Prostate gland (tissue), 2 donors: ENCODE measurements at places on chromosomes 16 and 17.

DNA sequence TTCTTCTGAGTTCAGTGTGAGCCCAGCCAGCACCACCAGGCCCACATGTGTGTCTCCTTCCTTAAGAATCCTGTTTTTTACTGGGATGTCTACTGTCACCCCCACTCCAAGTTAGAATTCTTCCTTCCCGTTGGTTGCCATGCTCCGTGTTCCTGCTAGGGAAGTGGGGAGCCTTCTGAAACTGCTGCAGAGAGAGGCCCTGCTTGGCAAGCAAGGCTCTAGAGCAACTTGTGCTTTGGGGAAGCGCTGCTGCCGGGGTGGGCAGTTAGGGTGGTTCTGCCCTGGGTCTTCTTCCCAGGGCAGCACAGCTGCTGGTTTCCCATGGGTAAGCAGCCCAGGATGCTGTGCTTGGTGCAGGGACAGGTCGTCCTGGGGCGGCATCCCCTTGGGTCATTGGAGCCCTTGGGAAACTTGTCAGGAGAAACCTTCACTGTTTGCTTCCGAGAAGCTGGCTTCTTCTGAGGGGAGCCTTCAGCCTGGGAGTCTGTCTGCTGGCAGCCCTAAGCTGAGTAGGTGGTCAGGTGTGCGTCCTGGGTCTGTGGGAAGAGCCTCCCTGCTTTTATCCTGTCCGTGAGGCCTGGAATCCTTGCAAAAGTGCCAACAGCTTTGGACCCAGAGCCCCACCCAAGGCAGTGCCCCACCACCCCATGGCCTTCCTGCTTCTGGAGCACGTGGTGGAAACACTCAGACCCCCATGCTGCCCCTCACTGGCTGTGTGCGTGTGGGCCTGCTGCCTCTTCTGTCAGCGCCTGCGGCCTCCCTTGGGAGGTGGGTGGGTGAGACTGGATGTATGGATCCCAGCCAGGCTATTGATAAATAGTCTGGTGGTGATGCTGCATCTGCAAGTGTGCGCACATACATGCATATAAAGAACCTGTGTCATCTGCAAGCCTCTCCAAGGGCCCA, 71.8 kb downstream of the PLD6 start:
- no peak for DNase-seq

- DNase-seq: no peak
These were observed 36.2 kb downstream of the DGKE start for GRCh38 chr17:56870081-56870651.

DNA sequence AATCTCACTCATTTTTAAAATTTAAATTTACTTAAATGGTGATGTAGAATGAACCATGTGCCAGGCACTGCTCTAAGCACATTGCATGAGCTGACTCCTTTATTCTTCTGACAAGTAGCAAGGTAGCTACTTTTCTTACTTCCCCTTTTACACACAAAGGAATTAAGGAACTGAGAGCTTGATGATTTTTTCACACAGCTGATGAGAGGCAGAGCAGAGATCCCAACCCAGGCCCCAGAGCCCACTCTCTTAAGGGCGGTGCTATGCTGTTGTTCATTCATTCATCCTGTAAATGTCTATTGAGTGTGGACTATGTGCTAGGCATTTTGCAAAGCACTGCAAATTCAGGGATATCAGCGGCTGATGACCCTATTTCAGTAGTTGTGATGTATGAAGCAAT, 17.9 kb downstream of the SEC14L5 start:
- DNase-seq: no peak

DNA sequence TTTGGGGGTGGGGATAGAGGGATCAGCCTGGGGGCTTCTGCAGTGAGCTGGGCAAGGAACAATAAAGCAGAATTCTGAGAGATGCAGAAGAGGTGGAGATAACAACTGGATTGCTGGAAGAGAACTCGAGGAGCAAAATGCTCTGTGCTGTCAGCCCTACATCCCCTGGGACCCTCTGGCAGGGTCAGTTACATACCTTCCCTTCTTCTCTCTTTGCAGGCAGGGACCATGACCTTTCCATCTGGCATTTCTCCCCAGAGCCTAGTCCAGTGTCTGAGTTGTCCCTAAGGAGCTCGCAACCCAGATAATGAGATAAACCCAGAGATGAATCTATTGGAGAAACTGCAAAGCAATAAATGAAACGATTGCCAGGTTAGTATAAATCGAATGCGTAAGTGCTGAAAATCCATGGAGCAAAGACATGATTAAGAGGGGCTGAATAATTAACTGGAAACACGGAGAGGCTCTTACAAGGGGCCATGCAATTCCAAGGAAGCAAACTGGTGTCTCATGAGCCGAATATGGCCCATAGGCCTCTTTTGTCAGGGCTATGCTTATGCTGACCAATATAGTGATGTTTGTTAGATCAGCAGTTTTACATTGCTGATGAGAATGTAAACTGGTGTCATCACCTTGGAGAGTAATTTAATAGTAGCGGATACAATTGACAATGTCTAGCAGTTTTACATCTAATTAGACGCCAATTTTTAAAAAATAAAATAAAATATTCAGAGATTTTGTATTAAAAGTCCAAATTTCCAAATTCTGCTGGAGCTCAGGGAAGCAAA, 129.4 kb upstream of the IRX5 start:
- no peak for DNase-seq

DNA sequence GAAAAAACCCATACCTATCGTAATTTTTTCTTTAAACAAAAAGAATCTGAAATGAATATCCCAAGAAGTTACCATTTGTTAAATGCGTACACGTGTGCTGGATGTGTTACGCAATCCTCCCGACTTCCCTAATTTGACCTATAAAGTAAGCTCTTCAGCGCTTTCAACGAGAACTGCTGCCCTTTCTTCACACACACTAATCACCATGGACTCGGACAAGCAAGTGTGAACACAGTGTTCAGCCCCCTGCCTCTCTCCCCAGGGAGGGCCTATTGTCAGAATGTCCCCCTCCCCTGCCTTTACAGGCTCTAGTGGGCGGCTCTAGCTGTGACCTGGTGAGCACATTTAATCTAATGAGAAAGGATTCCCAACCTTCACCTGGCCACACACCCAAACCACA, 216.1 kb downstream of the CEP112 start:
- no peak for DNase-seq

- DNase-seq: no peak
These were observed 10.0 kb upstream of the GAA start for GRCh38 chr17:80091376-80091775.

GRCh38 chr16:28607116-28607623, 2.7 kb downstream of the SULT1A1 start:
- DNase-seq: no peak

GRCh38 chr17:28807925-28808634, 34.5 kb downstream of the FAM222B start:
- DNase-seq: peak; percentile 10

DNA sequence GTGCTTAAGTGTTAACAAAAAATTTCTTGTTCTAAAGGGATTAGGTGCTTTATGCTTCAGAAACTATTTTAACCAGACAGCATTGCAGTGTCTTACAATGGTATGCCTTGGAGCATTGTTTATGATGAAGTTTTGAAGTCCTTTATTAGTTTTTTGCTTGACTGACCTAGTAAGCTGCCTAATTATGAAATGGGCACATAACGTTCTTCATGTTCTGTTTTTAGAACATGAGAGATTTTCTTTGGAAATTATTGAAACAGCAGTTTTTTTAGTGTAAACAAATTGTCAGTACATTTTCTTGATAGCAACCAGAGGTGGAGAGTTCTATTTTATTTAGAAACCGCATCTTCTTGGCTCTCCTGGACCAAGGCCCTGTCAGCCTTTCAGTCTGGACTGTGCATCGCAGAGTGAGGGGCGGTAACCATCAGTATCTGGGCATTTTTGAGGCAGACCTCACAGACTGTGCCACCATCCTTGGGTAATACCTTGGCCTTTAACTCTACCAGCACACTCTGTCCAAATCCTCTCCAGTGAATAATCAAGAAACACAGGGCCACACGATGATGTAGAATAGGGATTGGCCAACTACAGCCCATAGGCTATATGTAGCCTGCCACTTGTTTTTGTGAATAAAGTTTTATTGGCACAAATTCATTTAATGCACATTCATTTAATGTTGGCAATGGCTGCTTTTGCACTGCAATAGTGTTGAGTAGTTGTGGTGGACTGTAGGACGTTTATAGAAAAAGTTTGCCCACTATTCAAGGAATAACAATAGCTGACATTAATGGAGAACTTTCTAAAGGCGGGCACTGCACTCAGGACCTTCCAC, 81.1 kb downstream of the VPS35L start:
- DNase-seq: no peak

- DNase-seq: no peak
These were observed 12.9 kb downstream of the G6PC1 start for GRCh38 chr17:42913522-42913921.

DNA sequence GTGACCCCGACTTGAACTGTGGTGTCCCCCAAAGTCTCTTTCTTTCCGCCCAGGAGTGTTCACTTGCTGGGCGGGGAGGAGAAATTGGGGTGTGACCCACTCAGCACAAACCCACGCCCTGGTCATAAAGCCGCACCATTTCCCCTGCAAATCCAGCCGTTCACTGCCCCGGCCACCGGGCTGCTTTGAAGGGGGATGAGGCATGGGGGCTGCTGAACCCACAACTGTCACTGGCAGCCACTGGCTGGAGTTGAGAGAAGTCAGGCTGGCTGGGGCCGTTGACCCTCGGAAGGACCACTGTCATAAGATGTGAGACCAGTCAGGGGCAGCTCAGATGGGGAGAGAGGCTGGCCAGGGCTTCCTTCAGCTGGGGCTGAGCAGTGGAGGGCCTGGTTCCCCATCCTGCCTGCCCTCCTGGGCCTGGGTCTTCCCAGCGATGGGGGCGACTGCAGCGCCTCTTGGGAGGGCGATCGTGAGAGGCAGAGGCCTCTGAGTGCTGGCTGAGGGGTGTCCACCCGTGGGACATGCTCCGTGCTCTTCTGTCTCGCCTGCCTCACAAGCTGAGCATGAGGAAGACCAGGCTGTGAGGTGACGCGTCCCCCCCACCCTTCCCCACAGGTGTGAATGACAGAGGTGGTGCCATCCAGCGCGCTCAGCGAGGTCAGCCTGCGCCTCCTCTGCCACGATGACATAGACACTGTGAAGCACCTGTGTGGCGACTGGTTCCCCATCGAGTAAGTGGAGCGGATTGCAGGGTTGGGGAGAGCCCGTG, 19.5 kb downstream of the C16orf90 start:
- DNase-seq: no peak
